Stimulated activated CD4-positive, alpha-beta T cell treated with anti-CD3 and anti-CD28 coated beads, TNF-alpha, amount 100 ng/mL, for 1 hour (primary cell): ENCODE measurements at places on chromosomes 6 and 20.

- DNase-seq = no peak
These were observed 826.9 kb upstream of the EYS start for GRCh38 chr6:66533921-66534404.

DNA sequence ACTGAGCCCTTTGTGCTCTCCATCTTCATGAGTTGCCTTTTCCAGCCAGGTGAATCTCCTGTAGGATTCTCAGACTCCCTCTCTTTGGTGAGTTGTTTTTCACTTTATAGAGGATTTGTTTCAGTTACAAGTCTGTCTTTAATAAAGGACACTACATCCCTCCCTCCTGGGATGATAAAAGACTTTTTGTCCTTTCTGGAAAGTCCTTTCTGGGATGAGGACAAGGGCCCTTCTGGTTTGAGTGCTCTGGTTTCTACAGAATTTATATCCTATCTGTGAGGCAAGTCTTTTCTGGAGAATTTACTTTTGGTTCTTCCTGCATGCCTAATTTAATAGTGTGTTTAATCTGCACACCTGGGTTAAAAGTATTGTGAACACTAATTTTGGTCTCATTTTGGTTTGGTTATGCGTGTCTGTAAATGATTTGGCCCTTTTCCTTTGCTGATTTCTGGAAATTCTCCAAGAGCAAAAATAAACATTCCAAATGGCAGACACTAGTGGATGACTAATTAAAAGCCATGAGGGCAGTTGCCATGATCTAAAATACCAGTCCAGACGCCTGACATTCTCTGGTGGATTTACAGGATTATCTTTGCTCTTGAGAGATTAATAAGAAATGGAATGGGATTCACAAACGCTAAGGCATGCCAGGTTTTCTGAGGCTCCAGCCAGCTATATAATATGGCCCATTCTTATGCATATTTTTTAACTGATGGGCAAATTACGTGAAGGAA, 44.8 kb downstream of the TCP11 start:
- DNase-seq = no peak

DNA sequence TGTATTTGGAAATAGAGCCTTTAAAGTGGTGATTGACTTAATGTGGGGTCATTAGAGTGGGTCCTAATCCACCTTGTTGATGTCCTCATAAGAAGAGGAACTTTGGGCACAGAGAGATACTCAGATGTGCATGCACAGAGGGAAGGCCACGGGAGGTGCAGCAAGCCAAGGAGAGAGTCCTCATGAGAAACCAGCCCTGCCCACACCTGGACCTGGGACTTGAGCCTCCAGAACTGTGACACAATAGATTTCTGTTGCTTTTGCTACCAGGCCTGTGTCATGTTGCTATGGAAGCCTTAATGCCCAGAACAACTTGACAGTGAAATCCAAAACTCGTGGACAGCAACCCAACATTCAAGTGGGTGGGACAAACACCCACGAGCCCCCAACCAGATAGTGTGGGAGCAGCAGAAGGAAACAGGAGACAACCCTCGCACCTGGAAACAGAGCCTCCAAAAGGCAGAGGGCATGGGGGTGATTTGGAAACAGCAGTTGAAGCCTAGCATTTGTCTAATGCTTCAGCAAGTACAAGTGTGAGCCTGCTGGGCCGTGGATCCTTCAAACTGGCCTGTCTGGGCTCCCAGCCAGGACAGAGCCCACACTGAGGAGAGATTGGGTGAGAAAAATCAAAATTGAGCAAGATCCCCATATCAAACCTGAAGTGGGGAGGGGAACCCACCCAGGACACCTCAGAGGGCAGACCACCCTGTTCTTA, 201.0 kb upstream of the CST7 start:
- DNase-seq = no peak

DNA sequence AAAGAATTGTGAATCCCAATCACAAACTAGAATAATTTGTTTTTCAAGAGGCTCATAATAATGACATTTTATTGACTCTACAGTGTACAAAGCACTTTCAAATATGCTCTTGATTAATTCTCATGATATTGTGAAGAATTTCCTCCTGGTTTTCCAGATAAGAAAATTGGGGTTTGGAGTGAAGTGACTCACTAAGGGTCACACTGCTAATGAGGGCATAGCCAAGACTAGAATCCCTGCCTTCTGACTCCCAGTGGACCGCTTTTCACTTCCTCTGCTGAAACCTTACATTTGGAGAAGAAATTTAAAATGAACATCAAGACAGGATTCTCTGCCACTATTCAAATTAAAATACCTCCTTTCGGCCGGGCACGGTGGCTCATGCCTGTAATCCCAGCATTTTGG, 38.3 kb upstream of the LTV1 start:
- no peak for DNase-seq

GRCh38 chr20:3815703-3816315, 4.5 kb upstream of the AP5S1 start:
- no peak for DNase-seq

DNA sequence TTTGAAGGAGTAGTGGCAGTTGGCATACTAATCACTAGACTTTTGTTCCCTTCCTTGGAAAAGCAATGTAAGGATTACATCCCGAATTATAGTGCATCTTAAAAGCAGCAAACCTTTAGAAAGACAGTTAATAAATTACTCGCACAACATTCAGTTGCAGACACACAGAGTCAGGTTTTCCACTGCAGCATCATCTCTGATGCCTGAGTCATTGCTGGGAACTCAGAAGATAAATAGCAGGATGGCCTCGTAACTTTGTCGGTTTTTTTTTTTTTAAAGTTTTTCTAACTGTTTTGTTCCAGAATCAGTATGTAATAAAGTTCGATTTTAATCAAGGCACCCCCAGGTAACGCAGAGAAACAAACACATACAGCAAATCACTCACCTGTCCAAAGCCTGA, 34.3 kb downstream of the GJA10 start:
- no peak for DNase-seq

- no peak for DNase-seq
These were observed 324.2 kb downstream of the UBE3D start for GRCh38 chr6:82741325-82741995.

DNA sequence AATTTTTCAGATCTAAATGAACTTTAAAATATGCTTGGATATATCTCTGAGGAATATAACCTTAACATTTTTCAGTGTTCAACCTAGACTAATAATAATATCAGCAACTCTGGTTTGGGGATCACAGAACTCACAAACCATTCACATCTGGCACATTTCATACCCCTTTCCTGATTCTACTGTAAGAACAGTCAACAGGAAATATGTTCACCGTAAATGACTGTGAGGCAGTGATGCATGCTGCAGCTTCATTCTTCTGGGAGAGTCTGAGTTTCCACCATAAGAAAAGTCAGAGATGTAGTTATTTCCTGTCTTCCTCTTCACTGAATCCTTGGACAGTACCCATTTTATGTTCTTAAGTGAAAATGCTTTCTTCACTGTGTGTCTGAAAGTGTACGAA, 134.2 kb upstream of the IFNGR1 start:
- DNase-seq = no peak

GRCh38 chr6:97207383-97207782, 75.6 kb downstream of the MMS22L start:
- no peak for DNase-seq

DNA sequence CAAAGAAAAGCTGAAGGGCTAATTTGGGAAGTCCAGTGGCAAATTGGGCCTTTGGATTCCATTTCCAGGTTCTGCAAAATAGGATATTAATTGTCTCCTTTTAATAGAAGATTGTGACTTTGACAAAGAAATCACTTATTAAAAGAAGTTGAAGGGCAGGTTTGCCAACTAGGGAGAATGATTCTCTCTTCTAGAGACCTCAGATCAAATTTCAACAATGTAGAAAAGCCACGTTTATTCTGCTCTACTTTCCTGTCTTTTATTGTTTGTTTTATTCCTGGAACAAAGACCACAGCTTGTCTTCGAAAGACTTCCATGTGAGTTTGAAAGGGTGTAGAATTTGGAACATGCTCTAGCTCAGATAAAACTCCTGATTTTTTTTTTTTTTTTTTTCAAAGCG, 65.5 kb upstream of the PRL start:
- DNase-seq = no peak

DNA sequence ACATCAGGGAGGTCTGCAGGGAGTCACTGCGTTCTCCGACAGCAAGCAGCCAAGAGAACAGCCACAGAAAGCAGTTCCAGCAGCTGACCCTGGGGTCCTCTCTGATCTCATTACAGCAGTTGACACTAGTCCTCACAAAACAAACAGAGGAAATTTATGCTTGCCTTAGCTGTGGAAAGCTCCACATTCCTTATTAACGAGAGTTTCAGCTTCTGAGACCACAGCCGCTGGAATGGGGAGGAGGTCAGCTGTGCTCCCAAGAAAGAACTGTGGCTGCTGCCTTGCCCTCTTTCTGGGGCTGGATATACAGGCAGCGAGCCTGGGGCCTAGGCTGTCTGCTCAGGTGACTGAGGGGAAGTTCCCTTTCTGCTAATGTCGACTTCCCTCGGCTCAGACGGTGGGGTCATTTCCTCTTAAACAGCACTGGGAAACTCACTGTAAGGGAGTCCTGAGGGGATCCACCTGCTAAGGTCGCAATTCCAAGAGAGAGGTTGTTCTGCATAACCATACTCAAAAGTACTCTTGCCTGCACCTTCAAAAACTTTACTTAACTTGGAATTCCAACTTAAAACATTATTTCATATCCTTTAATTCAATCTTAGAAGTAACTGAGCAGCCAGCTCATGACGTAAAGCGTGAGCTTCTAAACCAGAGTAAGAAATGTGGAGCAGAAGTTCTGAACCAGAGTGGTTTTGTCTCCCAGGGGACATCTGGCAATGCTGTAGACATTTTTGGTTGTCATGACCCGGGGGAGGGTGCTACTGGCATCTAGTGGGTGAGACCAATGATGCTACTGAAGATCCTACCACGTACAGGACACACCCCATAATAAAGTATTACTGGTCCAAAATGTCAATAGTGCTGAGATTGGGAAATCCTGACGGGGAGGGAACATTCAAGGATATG, 80.3 kb downstream of the BACH2 start:
- DNase-seq = no peak

DNA sequence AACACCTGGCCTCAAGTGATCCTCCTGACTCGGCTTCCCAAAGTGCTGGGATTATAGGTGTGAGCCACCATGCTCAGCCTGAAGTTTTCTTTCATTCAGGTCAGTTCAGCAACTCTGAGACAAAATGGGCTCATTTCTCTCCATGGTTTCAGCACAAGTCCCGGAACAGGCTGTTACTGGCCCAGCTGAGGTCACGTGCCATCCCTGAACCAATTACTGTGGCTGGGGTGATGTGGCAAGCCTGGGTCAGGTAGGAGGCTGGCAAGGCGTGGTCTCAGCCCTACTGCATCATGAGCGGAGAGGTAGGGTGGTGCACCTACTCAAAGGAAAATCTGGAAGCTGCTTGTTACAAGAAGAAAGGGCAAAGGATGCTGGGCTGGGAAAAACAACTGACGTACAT, 326.4 kb downstream of the KIF16B start:
- no peak for DNase-seq

DNA sequence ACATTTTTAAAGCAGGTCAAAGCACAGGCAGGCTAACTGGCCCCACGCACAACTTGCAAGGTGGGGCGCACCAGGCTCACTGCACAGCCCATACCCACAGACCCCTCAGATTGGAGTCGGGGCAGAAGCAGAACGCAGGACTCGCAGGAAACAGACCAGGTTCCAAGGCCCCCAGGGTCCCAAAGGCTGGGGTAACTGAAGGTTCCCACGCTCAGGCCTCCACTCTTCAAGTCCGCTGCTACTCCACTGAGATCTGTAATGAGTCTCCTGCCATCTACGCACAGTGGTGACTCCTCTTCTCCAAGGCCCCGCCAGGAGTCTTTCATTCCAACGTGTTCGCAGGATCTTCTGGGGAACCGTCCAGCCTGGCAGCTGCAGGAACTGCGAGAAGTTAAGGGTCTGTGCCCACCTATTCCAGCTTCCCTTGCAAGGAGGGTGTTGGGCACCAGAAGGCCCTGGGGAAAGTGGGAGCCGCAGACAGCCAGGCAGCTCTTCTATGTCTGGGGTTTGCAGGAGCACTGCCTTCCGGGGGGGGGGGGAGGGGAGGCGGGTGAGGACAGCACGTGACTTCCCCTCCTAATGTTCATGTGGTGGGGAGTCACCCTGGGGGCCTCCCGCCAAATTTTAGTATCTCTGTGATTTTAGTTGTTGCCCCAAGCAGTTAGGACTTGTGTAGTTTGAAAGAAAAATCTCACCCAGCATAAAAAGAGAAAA, 2.0 kb upstream of the TAF4 start:
- DNase-seq = no peak

GRCh38 chr6:2044192-2044591, 201.2 kb downstream of the GMDS start:
- no peak for DNase-seq

GRCh38 chr6:95240514-95240913, 336.8 kb upstream of the MANEA start:
- no peak for DNase-seq

- DNase-seq = no peak
These were observed 474.3 kb downstream of the RFPL4B start for GRCh38 chr6:112821476-112821875.

- DNase-seq = no peak
These were observed 142.8 kb downstream of the CFAP61 start for GRCh38 chr20:20195021-20195705.

DNA sequence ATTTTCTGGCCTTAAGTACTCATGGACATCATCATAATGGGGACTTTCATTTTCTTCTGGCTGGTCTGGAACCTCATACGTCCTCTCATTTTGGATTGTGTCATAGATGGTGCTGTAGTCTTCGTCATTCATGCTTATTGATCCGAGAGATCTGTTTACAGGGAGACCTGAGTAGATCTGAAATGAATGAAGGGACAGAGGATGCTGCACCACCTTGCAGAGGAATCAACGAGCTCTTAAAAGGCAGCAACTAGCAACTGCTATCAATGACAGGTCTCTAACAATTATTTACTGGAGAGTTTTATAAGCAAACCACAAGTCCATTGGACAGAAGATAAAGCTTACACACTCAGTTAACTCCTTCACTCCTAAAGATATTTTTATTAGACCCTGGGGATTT, 49.7 kb upstream of the ENPP4 start:
- DNase-seq = no peak

DNA sequence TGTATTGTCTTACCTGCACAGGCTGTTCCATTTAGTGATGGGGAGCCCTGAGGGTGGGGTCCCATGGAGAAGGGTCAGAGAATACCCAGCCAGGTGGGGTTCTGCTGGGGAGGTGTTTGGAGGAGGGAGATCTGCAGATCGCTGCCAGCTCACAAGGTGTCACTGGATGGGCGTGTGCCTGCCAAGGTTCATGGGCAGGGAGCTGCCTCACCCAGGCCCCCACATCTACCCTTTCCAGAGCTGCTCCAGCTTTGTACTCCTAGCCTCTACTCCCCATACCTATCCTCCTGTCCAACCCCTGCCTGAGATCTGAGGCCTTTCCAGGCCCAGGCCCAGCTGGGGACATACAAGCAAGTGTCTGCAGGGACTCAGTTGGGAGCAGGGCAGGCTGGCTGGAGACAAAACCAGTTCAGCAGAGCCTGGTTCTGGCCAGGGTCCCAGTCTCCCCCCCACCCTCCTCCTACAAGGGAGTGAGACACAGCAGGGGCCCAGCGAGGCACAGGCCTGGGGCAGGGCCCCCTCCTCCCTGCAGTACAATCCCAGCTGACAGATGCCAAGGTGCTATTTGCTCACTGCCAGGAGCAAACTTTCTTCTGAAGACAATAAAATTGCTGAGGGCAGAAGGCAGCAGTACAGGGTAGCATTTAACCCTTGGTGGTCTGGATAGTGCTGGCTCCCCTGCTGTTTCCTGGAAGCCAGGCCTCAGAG, 19.7 kb downstream of the SPDEF start:
- DNase-seq = no peak

- no peak for DNase-seq
These were observed 454.9 kb upstream of the JARID2 start for GRCh38 chr6:14790976-14791375.

GRCh38 chr6:157718503-157719187, 104.4 kb upstream of the SNX9 start:
- DNase-seq = no peak
